ENCODE measurements at places on chromosomes 3 and 15.

DNA sequence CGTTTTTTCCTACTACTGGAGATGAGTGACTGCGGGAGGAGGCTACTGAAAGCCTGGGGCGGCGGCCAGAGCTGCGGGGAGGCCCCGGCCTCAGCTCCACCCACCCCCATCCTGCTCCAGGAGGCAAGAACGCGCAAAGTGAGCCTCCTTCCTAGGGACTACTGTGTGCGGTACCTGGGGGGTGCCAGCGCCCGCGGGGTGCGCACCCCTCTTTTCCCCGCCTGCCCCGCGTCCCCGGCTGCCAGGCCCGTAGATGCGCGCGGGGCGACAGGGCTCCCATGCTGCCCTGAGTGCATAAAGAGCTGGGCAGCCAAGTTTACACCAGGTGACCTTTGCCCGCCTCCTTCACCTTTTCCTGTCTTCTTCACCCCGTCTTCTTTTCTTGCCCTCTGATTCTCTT, 2.5 kb upstream of the USF3 start:
- DNase-seq, result peak; percentile 6

DNA sequence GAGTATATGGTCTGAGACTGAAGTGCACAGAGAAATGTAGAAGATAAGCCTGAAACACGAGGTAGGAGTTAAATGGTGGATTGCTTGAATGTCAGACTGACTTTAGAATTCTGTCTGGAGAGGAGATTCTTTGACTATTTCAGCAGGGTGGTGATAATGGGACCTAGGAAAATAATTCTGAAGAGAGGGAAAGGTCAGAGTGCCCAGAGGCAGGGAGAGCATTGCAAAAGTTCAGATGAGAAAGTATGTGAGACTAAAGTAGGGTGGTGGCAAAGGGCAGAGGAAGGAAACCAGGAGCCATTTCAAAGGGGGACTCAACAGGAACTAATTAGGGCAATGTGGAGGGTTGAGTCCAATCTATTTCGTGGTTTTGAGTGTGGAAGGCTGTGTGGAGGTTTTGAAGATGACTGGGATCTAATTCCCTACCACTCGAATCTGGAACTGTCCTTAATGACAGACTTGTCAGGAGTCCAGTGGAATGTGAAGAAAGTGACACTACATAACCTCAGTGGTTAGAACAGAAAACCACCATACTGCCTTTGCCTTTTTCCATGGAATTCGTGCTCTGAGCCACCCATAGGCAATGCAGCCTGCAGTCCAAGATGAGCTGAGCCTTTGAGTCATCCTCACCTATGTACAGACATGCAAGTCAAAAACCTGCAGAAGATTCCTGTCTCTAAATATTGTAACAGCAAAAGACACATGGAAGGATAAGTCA, 16.1 kb downstream of the CPOX start:
- DNase-seq, result no peak

DNA sequence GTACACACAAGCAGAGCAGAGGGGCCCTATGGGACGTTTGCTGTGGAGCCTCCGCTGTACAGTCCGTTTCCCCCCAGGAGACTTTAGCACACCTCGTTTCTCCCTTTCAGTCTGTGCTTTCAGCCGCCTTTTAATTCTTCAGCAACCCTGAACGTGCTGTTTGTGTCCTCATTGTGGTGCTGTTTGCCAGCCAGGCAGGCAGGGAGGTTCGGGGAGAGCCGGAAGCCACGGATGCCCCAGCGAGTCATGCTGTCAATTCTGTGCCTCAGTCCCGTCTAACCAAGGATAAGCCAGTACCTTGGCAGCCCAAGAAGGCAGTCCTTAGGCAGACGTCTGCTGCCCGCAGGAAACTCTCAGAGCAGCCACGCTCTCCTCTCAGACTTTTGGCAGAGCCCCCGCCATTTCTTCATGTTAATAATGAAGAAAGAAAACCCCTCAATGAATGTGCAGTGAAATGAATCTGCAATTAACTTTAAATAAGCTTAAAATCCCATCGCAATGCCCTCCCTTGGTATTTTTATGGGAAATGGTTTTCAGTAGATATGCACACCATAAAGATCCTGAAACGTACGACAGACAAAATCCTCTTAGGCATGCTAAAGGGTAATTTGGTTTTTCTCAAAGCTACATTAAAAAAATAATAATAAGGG, 158.6 kb downstream of the UACA start:
- no peak for DNase-seq

DNA sequence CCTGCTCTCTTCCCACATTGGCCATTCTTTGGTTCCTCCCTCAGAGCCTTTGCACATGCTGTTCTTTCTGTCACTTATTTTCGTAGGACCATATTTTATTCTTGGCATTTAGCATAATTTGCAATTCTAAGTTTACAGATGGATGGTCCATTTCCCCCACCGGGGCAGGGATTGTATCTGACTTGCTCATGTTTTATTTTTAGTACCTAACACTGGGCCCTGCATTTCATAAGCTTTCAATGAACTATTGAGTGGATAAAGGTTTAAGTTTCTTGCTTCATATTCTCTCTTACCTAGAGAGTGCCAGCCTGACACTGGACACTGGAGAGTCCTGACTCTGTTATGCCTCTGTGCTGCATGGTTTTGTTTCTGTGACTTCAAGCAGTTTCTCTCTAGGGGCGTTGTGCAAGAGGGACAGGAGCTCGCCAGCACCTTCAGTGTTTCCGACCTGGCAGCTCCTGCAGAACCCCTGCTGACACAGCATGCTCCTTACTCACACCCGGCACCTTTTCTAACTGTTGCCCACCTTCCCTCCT, 87.4 kb downstream of the FLNB start:
- no peak for DNase-seq

DNA sequence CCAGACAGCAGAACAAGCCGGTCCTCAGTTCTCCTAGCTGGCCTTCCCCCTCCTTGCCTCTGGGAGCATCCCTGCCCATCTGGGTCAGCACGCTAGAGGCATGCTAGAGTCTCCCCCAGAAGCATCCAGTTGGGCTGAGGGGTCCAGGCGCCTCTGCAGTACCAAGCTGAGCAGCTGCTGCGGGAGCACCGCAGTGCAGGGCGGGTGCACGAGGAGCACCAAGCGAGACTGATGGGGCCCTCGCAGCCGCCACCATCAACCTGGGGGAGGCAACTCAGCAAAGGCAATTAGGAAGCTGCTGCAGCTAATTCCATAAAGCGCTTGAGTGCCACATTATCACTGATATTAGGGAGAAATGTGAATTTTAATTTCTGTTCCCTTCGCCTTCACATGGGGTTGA, 12.4 kb downstream of the CACNA2D3 start:
- DNase-seq, result no peak

GRCh38 chr3:150221904-150222523, 186.1 kb upstream of the TSC22D2 start:
- no peak for DNase-seq

- no peak for DNase-seq
These were observed 10.9 kb upstream of the PLCL2 start for GRCh38 chr3:16873872-16874271.

GRCh38 chr3:58151637-58152036, 59.1 kb downstream of the DNASE1L3 start:
- DNase-seq, result no peak

GRCh38 chr3:21405671-21406667, 345.0 kb downstream of the ZNF385D start:
- no peak for DNase-seq

GRCh38 chr3:194279701-194280360, 71.3 kb downstream of the CPN2 start:
- no peak for DNase-seq

DNA sequence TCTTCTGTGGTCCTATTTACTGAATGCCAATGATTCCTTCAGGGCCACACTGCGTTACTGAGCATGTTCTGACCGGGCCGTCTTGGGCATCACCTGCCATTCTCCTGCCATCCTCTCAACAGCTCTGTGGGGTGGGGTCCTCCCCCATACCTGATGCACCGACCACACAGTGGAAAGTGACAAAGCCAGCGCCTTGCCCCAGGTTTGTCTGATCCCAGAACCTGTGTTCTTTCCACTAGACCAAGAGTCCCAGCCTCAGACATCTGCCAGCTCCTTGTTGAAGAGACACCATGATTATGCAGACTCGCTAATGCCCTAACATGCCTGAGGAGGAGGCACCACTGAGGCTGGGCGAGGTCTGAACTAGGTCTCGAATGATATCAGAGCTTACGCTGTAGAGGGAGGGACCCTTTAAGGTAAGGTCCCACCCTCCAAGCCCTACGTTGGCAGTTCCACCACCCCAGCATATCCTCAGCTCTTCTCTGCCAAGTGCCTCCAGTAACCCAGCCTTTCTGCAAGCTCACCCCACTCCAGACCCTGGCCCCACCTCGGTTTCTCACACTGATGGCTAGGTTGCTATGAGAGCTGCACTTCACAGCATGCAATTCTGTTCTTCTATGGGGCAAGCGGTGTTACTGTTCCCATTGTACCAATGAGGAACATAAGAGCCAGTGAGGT, 29.8 kb upstream of the PLXNA1 start:
- no peak for DNase-seq

DNA sequence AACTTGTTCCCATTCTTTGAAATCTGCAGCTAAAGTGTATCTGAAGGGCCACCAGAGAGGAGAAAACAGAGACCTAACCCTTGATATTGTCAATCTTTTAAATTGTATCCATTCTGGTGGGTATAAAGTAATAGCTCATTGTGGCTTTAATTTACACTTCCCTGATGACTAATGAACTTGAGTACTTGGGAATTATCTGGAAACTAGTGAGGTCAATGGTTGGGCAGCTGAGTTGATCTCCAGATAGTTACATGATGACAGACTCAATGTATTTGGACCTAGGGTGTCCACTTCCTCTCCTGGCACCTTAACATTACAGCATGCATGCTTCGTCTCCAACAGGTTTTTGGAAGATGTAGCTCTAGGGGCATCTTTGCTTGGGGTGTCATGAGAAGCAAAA, 195.2 kb downstream of the PDCD6IP start:
- no peak for DNase-seq

DNA sequence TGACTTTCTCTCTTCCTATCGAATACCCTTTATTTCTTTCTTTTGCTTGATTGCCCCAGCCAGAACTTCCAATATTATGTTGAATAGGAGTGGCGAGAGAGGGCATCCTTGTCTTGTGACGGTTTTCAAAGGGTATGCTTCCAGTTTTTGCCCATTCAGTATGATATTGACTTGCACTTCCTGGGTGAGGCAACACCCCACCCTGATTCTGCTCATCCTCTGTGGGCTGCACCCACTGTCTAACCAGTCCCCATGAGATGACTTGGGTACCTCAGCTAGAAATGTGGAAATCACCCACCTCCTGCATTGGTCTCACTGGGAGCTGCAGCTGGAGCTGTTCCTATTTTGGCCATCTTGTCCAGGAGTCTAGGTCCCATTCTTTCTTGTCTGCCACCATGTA, 44.8 kb upstream of the KCNH8 start:
- DNase-seq, result no peak

- no peak for DNase-seq
These were observed 53.7 kb downstream of the THRB start for GRCh38 chr3:24440760-24441464.

DNA sequence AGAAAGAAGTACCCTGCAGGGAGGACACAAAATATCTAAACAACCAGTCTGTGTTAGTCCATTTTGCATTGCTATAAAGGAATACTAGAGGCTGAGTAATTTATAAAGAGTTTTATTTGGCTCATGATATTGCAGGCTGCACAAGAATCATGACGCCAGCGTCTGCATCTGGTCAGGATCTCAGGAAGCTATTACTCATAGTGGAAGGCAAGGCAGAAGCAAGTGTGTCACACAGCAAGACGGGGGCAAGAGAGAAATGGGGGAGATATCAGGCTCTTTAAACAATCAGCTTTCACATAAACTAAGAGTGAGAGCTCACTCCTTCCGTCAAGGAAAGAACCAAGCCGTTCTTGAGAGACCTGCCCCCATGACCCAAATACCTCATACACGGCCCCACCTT, 614.8 kb downstream of the ZIC1 start:
- no peak for DNase-seq

DNA sequence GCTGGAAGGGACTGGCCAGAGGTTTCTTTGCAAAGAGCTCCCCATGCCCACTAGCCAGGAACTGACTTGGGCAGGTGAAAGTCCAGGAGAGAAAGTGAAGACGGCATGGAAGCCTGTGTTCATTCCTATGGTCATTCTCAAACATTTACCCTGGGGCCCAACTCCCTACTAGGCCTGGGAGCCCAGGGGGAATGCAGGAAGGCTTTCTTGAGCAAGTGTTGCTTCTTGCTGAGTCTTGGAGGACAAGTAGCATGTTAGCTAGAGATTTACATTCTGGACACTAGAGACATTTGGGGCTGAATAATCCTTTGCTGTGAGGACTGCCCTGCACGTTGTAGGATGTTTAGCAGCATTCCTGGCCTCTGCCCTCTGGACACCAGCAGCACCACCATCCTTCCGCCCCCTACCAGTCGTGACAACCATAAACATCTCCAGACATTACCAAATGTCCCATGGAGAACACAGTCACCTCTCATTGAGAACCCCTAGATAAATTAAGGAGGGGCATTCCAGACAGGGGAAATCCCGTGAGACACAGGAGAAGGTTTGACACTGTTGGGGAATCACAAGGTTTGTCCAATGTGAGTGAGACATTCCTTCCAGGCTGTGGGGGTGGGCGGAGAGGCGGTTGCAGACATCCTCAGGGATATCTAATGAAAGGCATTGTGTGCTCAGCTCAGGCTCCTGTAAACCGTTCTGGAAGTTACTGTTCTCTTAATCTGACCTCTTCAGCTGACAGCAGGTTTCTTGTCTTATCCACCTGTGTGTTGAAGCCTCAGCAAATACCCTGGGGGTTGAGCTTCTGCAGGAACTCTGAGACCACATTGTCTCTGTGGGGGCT, 236.2 kb downstream of the TLE3 start:
- DNase-seq, result no peak
